Endothelial cell of umbilical vein (primary cell): ENCODE measurements at places on chromosomes 4 and X. TPM values are rescaled to one million over a fixed set of nuclear protein-coding genes. Genes with fewer than 3 reads are reported as not detected.

- peak; percentile 76 for DNase-seq
Observed at GRCh38 chr4:38857354-38858096, 908 bp upstream of the TLR6 start.

- no peak for DNase-seq
Observed at GRCh38 chr4:76990288-76991080, 40.9 kb downstream of the SEPTIN11 start.

- no peak for DNase-seq
Observed at GRCh38 chr4:70402762-70403161, 5.0 kb downstream of the OPRPN start.

The SPIN3 gene
- total RNA-seq = 6.3 TPM in 2 replicates

The DCAF8L2 gene
- 0.15 TPM in 1 of 2 replicates, not detected in the other for total RNA-seq

The SLC9B1 gene
- 0.49 TPM in 1 of 2 replicates, not detected in the other for total RNA-seq

The PPP4R3C gene
- not detected in 2 replicates for total RNA-seq
